ENCODE measurements at places on chromosomes 6 and 20.

DNA sequence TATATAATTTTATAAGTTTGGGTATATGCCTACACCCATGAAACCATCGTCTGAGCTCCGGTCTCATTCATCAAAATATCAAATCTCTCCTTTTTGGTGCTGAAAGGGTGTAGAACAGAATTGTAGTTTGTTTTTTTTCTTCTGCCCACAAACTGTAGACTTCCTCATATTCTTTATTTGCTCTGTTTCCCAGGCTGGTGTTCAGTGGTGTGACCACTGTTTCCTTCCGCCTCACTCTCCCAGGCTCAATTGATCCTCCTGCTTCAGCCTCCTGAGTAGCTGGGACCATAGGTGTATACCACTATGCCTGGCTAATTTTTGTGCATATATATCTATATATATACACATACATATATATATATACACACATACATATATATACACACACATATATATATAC is 139.6 kb upstream of the HCRTR2 start:
- no peak for DNase-seq

- DNase-seq = no peak
These were observed 7.8 kb upstream of the TRIM38 start for GRCh38 chr6:25954756-25955155.

GRCh38 chr6:148745926-148746325 is 904 bp upstream of the UST start:
- DNase-seq = no peak

GRCh38 chr6:124522335-124522734 is 439.9 kb upstream of the RNF217 start:
- no peak for DNase-seq

GRCh38 chr20:23225407-23226060 is 125.1 kb upstream of the NXT1 start:
- DNase-seq = no peak

DNA sequence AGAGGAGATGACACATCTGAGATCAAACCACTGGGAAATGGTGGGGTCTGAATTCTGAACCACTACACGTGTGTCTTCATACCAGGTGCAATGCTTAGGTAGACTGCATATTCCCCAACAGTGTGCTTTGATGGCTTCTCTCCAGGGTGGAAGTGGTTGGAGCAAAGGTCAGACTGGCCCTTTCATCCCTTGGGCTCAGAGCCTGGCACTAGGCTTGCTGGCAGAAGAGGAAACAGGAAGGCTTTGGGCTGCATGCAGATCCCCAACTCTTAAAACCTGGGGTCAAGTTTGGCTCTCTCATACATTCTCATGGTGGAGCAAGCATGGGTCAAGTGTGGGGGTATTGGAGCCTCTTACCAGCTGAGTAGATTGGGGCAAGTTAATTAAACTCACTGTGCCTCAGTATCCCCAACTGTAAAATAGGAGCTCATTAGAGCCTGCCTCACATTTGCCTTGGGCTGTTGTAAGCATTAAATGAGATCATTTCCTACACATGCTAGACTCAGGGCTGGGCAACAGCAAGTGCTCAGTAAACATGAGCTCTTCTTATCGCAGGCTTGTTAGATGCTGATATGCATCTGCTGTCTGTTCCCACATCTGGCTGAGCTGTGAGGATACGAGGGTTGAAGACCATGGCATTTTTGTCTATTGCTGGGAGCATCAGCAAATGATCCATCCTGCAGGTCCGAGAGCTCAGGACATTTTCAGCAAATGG is 51.6 kb upstream of the FAM83D start:
- DNase-seq = no peak

GRCh38 chr6:113674075-113674474 is 183.1 kb upstream of the MARCKS start:
- no peak for DNase-seq
